ENCODE measurements at places on chromosomes 1 and 21.

- peak; percentile 53 for DNase-seq
Measured at GRCh38 chr1:178539291-178539690, 26.4 kb downstream of the TEX35 start.

- no peak for DNase-seq
Measured at GRCh38 chr1:157092831-157093230, 6.8 kb downstream of the ETV3L start.

- DNase-seq, result no peak
Measured at GRCh38 chr1:220748936-220749335, 814 bp downstream of the MTARC2 start.

- no peak for DNase-seq
Measured at GRCh38 chr1:172650474-172651193, 8.3 kb upstream of the FASLG start.

DNA sequence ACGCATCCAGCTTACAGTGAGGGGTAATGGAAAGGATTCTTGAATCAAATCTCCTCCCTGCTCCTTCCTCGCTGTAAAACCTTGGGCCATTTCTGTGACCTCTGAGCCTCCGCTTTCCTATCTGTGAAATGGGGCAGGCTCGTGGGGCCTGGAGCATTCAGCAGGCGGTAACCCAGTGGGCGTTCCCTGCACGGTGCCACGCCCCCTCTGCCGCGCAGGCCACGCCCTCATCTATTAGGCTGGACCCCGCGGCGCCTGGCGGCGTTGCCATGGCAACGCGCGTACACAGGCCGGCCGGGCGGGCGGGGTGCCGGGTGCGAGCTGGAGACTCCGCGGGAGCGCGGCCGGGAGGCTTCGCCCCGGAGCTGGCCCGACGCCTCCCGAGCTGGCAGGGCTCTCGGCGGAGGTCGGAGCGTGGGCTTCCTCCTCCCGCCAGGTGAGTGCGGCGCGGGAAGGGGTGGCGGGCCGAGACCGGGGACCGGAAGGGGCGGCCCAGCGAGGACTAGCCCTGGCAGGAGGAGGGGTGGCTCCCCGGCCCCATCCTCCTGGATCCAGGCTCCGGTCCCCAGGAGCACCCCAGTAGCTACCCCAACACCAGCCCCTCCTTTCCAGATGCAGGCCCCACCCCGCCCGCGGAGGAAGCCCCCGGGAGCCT, at the start of gene FHAD1:
Gene FHAD1 (plus strand): TSS at position 264 of the 655 bp plus-strand sequence. CDS start 4,562 bp downstream, outside the sequence.
- no peak for DNase-seq

DNA sequence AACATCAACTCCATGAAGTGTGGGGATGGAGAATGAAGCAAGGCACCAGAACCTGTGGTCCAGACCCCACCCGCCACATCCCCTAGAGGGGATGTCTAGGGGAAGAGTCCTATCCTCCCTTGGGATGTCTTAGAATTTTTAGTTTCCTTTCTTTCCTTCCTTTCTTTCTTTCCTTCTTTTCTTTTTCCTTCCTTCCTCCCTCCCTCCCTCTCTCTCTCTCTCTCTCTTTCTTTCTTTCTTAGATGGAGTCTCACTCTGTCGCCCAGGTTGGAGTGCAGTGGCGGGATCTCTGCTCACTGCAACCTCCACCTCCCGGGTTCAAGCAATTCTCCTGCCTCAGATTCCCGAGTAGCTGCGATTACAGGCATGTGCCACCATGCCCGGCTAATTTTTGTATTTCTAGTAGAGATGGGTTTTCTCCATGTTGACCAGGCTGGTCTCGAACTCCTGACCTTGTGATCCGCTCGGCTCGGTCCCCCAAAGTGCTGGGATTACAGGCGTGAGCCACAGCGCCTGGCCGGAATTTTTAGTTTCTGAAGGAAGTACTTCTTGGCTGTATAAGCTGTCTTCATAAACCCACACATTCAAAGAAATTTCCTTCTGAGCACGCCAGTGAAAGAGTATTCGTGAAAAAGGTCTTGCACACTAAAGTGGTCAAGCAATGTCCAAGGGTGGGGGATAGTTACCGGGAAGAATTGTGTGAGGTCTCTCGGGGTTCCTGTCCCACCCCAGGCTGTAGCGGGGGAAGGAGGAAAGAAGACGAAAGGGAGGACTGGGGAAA, 20.8 kb upstream of the LEFTY2 start:
- DNase-seq, result no peak

DNA sequence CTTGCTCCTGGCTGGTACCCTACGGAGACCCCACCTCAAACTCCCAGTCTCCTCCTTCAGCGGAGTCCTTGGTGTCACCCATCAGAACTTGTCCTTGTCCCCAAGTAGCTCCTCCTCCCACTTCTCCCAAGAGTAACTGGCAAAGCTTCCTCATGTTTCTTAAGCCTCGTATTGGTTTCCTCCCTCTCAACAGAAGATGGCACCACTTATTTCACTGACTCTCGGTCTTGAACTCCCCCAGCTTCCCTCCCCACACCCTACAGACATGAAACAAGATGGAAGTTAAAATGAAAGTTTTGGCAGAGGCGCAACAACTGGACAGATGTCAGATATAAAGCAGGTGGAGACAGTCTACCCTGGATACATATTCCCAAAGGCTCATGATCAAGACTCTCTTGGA, 13.4 kb downstream of the RAB7B start:
- DNase-seq, result no peak

DNA sequence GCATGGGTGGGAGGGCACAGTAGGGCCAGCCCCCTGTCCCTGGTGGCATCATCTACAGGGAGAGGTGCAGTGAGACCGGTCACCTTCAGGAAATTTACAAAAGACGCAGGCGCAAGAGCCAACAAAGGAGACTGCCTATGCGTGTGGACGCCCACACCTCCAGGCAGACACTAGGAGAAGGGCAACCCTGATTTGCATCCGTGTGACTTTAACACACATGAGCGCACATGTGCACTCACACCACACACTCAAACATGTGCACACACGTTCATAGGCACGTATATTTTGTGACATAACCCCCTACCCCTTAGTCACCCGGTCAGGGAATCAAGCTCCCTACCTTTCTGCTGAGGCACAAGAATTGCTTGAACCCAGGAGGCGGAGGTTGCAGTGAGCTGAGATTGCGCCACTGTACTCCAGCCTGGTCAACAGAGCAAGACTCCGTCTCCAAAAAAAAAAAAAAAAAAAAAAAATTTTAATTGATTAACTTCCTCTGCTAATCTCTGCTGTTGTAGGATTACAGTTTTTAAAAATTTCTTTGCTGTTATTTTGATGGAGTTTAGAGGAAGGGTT, 84.7 kb upstream of the SLC25A33 start:
- DNase-seq, result no peak

GRCh38 chr1:64898107-64898861, 68.1 kb downstream of the JAK1 start:
- no peak for DNase-seq

- no peak for DNase-seq
Measured at GRCh38 chr1:2854151-2854550, 52.7 kb upstream of the TTC34 start.

- no peak for DNase-seq
Measured at GRCh38 chr1:119225831-119226230, 85.4 kb upstream of the WARS2 start.

GRCh38 chr1:112694363-112694929, 12.5 kb downstream of the RHOC start:
- no peak for DNase-seq

DNA sequence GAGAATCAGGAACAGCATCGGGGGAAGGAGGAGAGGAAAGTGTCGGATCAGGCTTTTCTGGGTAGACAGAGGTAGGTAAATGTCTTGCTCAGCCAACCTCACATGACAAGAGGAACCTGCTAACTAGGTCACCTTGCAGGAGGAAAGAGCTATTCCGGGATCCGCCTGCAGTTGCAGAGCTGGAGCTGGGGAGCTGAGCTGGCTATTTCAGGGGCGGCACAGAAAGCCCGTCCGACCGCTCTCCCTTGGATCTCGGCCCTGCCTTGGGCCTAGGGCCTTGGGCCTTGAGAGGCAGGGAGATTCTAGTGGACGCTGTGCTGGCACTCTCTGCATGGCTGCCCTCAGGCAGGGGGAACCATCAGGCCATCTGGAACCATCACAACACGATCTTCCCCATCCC, 56.5 kb upstream of the CTPS1 start:
- peak; percentile 24 for DNase-seq

GRCh38 chr1:206419783-206420182, 50.5 kb upstream of the IKBKE start:
- DNase-seq, result no peak

DNA sequence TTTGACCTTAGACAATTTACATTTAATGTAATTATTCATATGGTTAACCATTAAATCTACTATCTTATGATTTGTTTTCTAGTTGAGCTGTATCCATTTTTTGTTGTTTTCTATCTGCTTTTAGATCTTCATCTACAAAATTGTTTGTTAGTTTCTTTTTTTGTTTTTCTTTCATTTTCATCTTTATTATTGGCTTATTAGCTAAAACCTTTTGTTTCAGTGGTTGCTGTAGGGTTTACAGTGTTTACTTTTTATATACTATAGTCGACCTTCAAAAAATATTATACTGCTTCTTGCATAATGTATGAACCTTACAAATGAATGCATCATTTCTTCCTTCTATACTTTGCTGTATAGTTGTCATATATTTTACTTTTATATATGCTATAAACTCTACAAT, 651.6 kb upstream of the PLXNA2 start:
- DNase-seq, result no peak

DNA sequence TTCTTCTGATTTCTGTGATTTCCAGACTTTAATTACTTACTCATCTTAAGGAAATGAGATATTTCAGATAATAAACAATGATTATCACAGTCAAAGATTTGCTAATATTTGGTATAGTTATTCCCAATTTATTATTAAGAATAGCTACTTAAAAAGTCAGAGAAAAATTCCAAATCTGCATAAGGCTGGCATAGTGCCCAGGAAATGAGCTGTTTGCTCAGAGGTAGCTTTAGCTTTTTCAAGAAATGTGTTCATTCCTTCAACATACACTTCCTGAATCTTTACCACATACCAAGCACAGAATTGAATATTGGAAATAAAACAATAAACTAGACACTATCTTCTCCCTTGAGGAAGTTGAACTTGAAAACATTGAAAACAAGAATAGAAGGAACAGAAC, 44.3 kb upstream of the KCNK1 start:
- no peak for DNase-seq

DNA sequence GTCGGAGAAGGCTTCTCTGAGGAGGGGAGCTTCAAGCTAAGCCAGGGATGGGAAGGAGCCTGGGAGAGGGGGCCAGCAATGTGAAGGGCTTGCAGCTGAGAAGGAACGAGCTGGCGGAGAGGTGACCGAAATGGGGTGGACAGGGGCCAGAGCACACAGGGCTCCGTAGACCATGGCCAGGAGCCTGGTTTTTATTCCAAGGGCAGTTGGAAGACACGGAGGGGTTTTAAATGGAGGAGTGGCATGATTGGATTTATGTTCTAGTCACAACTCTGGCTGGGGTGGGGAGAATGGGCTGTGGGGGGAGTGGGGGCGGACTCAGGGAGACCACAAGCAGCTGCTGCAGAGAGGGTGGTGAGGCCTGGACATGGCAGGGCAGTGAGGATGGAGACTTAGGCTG, 5.1 kb upstream of the EPS8L3 start:
- no peak for DNase-seq

- no peak for DNase-seq
Measured at GRCh38 chr1:62516600-62516999, 79.8 kb downstream of the USP1 start.

- DNase-seq, result no peak
Measured at GRCh38 chr21:28345934-28346333, 646.7 kb downstream of the LTN1 start.

DNA sequence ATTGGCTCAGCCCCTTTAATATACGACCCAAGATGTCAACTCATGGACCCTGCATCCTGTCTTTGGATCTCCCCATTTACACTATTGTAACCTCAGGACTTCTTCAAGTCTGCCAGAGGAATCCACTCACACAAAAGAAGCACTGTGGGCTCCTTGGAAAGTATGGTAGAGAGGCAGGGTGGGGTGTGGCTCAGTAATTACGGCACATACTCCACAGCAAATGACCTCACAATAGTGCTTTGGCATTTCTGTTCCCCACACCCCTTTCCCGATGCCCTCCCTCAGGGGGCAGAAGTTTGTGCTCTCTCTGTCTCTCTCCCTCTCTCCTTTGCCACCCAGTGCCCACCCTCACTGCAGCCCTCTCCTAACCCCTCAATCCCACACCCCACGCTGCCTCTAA, 27.8 kb upstream of the IFNAR2 start:
- no peak for DNase-seq

- DNase-seq, result no peak
Measured at GRCh38 chr1:26500488-26501175, 28.4 kb downstream of the HMGN2 start.

GRCh38 chr1:68198752-68199151, 33.6 kb downstream of the WLS start:
- no peak for DNase-seq

DNA sequence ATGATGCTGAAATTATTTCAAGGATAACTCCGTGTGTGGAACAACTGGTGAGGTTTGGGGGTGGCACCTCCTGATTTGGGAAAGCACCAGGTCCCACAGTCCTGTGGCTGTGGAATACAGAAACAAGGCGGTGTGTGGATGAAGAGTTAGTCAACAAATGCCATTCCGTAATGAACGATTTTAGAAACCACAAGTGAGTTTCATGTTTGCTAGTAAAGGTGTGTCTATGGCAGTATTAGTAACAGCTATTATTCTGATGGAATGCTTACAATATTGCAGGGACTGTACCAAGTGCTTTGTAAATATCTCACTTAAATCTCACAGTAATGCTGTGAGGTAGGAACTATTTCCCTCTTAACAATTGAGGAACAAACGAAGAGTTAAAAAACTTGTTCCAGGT, 53.8 kb downstream of the B3GALNT2 start:
- no peak for DNase-seq

DNA sequence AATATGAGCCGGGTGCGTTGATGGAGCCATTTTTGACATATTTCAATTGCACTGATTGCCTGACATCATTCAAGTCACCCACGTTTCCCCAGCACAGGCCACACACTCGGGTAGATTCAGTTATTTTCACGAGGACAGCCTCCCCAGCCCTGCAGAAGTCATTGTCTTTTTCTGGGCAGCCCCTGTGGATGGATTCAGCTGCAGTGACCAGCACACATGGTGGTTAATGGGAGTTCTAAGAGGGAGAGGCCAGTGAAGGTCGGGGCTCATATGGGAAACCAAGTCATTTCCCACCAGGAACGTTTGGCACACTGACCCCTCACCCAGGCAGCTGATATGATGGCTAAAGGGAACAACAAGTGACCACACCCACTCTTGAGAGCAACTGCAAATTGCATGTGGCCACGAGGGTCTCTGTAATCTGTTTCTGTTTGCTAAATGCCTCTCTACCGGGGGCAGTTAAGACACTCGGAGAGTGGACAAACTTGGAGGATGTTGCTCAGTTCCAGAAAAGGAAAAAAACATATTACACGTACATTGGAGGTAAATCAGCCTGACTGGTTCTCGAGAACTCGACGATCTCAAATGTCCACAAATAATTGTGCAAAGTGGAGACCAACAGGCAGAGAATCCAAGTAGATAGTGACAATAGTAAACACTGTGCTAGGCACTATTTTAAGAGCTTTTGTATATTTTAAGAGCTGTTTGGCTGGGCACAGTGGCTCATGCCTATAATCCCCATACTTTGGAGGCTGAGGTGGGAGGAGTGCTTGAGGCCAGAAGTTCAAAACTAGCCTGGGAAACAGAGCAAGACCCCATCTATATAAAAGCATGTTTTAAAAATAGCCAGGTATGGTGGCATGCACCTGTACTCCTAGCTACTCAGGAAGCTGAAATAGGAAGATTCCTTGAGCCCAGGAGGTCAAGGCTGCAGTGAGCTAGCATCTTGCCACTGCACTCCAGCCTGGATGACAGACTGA, 167.2 kb upstream of the IRF2BP2 start:
- no peak for DNase-seq

Measured in cerebellar nuclear complex (tissue), 1 donor.